Skeletal muscle cell (primary cell): ENCODE measurements at places on chromosomes 7 and 10.

GRCh38 chr10:111785921-111786320, 397.6 kb downstream of the GPAM start:
- no peak for DNase-seq

GRCh38 chr10:71622154-71622526, 97.4 kb downstream of the C10orf105 start:
- DNase-seq: peak; percentile 10

GRCh38 chr7:51046482-51046881, 263.8 kb upstream of the GRB10 start:
- no peak for DNase-seq

DNA sequence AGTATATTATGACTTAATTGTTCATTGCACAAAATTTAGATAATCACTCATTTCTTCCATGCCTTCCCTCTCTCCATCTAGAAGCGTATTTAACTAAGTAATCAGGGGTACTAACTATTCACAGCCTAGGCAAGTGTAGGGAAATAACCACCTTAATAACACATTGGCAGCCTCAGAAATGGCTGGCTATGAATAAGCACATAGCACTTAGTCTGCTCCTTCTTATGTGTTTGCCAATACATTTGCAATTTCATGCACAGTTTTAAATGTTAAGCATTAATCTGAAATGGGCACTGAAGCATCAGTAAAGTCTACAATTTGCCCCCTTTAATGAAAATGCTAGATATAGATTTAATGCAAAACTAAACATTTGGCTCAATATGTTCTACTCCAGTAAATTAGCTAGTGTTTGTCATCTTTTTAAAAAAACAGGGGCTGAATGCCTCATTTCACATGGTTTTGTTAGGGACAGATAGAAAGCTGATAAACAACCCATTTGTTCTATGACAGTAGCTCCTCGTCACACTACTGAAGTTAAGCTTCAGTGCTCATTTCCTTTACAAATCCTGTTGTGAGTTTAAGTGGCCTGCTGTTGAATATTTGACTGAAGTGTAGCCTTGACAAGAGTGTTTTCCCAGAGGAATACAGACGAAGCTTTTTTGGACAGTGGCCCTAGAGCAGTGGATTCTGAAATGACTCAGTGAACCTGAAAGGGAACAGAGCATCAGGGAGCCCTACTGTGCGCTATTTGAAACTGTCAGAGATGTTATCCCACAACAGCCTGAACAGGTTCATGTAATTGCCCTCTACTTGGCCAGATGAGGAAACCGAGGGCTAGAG, 30.5 kb downstream of the HHEX start:
- DNase-seq: no peak

DNA sequence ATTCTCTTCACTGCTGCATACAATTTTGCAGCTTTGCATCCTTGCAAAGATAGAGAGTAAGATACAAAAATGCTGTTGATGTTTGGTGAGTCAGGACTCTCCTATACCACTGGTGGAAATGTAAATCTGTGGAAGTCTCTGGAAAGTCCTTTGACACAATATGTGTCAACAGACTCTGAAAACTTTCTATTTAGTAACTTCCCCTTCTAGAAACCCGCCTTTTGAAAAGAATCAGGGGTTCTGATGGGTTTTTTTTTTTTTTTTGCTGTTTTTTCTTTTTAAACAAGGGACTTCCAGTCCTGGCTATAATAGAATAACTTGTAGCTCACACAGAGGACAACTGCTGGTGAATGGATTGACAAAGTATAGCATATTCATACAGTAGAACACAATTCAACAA, 16.4 kb downstream of the NOD1 start:
- no peak for DNase-seq

DNA sequence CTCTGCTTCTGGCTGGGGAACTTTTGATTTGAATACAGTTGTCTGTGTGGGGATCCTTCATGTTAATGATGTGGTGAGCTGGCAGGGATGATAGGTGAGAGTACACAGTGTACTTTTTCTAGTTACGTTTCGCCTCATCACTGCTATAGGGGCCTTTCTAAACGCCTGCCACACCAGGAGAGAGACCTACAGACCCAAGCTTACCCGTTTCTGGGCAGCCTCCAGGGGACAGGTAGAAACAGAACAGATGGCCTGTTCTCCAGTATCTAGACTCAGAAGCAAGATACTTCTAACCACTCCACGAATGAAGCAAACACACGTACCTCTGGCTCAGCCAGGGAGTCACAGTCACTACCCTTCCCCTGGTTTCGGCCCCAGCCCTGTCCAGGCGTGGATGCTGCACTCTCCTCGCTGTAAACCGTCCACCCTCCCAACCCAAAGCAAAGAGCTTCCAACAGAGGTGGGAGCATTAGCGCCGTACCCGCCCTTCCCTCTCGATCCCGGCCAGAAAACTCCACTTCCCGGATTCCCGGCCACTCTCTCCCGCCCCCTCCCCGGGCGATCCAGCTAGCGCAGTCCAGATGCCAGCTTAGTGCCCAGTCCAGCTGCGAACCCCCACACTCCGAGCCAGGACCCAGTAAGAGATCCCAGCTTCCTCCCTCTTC, 1.2 kb downstream of the CCDC6 start:
- DNase-seq: no peak

DNA sequence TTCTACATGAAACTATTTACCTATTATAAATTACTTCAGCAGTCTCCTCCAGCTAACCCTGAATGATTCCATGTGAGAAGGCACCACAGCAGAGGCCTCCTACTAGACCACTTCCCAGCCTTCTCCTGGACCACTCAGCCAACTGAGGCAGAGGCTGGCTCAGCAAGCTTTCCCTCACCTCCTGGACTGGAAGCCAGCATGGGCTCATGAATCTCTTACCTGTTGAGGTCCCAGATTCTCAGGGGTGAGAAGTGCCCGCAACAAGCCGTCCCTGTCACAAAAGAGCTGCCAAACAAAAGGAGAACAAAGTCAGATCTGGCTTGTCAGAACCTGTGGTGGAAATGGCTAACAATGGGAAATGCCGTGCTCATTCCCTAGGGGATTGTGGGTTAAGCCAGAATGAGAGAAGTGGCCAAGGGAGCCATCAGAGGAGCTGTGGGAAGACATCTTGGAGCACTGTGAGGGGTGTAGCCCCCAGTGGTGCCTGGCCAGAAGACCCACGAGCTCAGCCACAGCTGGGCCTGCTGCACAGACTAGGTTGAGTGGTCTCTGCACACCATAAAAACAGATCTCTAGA, 36.5 kb downstream of the DPCD start:
- no peak for DNase-seq

GRCh38 chr10:69385454-69386350, 31.0 kb downstream of the TACR2 start:
- DNase-seq: no peak

- no peak for DNase-seq
Observed at GRCh38 chr7:50614721-50615518, 49.7 kb upstream of the DDC start.

DNA sequence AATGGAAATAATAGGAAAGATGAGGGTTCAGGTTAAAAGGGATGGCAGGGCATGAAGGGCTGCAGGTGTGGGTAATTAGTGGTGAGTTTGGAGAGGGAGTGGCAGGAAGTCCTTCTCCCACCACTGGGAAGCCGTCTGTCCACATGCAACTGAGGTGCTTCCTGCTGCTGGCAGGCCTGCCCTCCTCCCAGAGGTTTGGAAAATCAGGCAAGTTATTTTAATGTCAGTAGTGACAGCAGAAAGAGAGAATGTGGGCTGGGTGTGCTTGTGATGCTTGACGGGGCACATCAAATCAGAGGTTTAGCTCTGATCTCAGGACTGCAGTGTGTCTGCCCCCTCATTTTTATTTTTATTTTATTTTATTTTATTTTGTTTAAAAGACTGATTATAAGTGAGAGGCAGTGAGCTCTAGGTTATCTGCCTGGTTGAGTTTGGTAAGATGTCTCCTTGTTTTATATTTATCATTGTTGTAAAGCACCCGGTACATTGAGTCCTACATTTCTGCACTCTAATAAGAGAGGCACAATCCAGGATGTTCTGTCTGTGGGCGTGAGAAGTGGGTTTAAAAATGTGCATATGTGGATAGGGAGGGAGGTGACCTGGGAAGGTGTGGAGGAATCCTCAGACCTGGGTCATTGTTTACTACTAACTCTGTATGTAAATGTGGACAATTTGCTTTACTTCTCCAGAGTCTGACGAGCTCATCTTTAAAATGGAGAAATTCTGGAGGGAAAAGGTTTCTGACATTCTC, 504.4 kb downstream of the LRMDA start:
- no peak for DNase-seq

DNA sequence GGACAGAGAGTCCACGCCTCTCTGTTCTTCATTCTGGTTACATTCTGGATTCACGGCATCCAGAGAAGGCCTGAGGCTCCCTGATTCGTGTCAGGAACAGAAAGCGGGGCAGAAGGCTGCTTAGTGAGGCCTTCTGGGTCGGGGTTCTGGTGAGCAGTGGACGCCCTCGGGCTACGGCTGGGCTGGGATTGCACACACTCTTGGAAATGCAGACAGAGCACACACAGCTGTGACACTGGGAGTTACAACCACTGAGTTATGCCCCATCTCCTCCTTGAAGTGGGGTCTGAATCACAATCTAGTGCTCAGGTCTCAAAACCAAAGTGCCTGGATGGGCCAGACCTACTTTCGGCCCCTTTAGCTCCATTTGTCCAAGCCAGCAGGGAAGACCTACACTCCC, 156.9 kb upstream of the GDF10 start:
- no peak for DNase-seq

GRCh38 chr7:134706468-134706867, 59.8 kb downstream of the BPGM start:
- DNase-seq: no peak

GRCh38 chr7:1011297-1012003, 28.5 kb downstream of the CYP2W1 start:
- no peak for DNase-seq

- DNase-seq: no peak
Observed at GRCh38 chr10:6986927-6987326, 406.9 kb upstream of the PRKCQ start.

DNA sequence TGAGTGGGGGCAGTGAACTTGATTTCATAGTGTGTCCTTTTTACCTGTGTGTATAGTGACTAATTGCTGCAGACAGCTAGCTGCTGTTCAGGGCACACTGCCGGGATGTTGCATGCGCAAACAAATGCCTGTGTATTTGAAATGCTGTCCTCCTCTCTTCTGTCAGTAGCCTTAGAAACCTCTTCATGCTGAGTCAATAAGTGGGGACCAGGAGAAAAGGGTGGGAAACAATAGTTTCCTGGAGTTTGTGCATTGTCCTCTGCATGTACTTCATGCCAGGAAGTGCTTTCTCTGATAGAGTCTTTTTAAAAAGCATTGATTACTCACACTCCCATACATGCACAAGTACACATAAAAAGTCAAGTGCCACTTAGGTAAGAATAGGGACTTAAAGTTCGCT, 1183.7 kb upstream of the CELF2 start:
- no peak for DNase-seq

DNA sequence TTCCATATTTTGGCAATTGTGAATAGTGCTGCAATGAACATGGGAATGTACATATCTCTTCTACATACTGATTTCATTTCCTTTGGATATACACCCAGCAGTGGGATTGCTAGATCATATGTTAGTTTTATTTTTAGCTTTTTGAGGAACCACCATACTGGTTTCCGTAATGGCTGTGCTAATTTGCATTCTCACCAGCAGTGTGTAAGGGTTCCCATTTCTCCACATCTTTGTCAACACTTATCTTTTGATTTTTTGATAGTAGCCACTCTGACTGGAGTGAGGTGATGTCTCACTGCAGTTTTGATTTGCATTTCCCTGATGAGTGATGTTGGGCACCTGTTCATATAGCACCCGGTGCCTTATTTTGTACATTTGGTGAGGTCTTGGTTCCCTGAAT, 519.6 kb downstream of the REEP3 start:
- no peak for DNase-seq

DNA sequence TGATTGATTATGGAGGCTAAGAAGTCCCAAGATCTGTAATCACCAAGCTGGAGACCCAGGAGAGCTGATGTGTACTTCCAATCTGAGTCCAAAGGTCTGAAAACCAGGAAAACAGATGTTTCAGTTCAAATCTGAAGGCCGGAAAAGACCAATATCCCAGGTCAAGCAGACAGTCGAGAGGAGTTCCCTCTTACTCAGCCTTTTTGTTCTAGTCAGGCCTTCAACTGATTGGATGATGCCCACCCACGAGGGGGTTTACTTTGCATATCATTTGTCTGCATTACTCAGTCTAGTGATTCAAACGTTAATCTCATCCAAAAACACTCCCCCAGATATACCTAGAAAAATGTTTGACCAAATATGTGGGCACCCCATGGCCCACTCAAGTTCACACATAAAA, 7.4 kb upstream of the ARID5B start:
- DNase-seq: no peak

- DNase-seq: no peak
Observed at GRCh38 chr7:84193747-84194146, 842 bp downstream of the SEMA3A start.

DNA sequence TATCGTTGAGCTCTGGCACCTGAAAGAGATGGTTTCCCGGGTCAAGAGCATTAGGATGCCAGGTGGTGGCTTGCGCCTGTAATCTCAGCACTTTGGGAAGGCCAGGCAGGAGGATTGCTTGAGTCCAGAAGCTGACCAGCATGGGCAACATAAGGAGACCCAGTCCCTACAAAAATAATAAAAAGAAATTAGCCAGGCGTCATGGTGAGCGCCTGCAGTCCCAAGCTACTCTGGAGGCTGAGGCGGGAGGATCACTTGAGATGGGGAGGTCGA, 6.1 kb upstream of the KCP start:
- no peak for DNase-seq

GRCh38 chr10:1612908-1613307, 124.4 kb downstream of the ADARB2 start:
- no peak for DNase-seq

DNA sequence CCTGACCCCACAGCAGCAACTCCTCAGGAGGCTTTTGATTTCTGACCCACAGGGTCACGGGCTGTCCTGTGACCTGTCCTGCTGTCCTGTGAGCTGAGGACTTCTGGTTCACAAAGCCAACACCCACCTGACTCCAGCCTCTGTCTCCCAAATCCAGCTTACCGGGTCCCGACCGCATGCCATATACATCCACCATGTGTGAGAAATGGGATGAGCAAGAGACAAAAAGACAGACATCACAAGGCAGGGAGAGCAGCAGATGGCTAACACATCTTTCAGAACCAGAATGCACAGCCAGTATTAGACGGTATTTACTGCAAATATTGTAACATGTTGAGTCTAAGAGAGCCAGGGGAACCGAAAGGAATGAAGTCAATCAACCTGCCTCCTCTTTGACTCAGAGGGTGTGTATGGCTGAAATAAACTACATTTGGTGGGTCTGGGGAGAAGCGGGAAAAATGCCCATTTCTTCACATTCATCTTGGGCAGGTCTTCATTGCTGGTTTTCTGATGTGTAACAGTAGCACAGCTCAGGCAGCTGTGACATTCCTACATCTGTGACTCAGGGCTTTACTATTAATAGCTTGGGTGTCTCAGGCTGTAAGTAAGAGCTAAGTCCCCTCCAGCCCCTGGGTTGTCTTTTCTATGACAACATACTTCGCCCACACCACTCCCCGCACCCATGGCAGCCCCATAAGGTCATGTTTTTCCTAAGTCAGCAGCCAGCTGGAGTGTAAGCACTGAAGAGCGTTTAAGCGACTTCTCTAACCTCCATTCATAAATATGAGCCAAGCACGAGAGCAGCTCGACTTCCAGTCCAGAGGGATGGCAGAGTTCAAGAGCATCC, 25.0 kb downstream of the ABLIM1 start:
- DNase-seq: peak; percentile 77
